ENCODE measurements at places on chromosomes 6 and 20.
A peak's percentile ranks its signal among the peaks of the same experiment; 100 is the strongest.

DNA sequence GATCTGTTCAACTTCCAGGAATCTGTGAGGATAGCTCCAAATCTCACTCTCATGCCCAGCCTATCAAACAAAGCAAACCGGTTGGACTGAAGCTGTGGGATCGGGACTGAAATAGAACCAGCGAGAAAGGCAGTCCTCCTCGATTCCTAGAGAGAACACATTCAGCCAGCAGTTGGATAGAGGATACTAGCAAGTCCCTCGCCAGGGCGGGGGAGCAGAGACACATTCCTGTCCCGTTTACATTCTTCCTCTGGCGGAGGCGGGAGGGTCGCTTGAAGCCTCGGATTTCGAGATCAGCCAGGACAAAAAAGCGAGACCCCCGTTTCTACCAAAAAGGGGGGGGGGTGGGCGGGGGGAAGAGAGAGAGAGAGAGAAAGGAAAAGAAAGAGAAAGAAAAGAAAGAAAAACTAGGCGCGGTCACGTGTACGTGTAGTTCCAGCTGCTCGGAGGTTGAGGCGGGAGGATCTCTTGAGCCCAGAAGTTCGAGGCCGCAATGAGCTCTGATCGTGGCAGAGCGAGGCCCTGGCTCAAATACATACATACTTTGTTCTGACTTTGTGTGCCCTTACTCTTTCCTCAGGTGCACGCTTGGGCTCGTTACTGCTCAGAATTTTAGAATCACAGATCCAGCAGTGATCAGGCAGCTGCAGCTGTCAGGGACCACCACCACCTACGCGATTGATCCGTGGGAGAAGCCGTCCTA, 19.5 kb downstream of the ZNF311 start:
- peak; percentile 97 for DNase-seq

GRCh38 chr6:158835616-158836221, 16.6 kb upstream of the EZR start:
- peak; percentile 30 for DNase-seq

GRCh38 chr6:26223228-26223627, 136.0 kb downstream of the HFE start:
- no peak for DNase-seq

GRCh38 chr6:12049165-12049564, 37.1 kb downstream of the HIVEP1 start:
- DNase-seq = no peak

GRCh38 chr6:128079021-128079420, 178.2 kb upstream of the THEMIS start:
- DNase-seq = no peak

DNA sequence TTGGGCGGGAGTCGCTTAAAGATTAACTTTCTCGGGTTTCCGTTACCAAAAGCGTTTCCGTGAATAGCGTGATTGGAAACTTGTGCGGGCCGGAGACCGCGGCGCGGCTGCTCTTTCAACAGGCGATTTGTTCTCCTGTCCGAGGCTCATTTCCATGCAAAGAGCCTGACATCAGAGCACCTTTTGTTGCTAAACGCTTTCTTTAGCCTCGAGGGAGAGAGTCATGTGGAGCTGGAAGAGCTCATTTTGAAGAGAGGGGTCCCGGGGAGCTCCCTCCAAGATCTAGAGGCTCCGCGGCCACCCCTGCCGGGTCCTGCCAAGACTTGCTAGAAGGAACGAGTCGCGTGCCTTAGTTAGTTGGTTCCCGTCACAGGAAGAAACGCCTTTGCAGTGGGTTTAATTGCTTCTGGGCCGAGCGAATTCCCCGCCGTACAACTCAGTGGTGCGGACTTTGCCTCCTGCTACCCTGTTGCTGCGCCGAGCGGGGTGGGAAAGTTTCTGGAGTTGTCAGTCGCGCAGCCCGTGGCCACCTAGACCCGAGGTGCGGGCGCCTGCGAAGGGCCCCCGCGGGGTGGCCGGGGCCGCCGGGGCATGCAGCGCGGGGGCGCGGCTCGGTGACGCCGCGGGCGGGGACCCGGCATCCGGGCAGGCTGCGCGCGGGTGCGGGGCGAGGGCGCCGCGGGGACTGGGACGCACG, at the start of gene SASH1:
Gene SASH1 (plus strand): TSS at position 489 of the 697 bp plus-strand sequence. CDS start 230 bp downstream, outside the sequence.
- DNase-seq = peak; percentile 97

- no peak for DNase-seq
These were observed 721.3 kb downstream of the EYS start for GRCh38 chr6:64985726-64986125.

GRCh38 chr6:137162692-137163306, 10.6 kb downstream of the IL22RA2 start:
- DNase-seq = no peak

DNA sequence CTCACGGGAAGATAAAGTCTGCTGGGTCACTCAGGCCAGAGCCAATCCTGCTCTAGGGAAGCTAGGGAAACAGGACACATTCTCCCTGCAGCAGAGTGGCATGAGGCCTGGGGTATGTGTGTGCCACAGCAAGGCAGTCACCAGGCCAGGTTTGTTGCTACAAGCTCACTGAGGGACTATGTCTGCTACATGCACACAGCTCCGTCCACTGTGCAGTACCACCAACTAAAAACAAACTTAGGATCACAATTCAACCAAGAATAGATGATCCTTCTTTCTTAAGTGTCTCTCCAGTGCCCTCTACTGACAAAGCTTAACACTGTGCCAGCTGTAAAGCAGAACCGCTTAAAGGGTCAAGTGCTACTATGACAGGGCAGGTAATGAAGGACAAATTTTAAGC, 192.5 kb downstream of the PTPRK start:
- peak; percentile 52 for DNase-seq

DNA sequence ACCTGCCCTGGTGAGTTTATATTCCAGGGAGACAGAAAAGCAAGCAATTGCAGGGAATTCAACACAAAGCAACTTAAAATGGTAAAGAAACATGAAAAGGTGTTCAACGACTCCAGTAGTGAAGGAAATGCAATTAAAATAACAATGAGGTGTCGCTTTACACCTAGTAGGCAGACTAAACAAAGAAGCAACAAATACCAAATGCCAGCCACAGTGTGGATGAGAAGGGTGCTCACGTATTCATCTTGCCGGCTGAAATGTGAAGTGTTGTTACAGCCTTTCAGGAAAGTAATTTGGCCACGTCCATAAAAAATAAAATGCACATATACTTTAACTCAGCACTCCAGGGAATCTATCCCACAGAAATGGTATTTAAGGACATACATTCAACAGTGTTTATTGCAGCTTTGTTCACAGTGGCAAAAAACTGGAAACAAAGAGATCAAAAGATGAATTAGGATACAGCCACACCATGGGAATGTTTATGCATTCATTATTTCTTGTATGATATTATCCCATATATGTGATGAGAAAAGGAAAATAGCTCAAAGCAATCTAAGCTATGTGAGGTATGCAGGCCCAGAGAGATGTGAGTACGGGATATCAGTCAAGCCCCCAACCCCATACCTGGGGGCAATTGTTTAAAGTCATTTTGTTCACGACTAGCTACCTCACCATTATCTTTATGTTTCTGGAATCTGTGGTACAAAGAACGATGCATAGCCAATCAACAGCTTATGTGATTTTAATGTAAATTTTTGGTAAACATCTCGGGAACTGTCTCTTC, 266.0 kb upstream of the SOX4 start:
- peak; percentile 39 for DNase-seq

DNA sequence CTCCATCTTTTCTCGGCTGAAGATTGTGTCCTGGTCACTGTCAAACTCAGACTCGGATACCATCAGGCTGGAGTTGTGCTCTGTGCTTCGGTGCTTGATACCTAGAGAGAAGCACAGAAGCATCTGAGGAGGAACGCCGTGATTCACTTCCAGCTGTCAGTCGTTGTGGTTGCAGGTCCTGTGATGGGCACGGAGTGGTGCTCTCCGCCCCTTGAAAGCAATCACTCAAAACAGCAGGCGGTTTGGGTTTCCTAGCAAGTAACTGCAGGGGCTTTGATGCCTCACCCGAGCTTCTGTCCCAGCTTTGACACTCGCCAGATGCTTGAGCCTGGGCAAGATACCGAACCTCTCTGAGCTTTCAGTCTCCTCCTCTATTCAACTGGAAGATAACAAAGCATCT, 52.5 kb downstream of the ALDH5A1 start:
- DNase-seq = peak; percentile 67

- DNase-seq = no peak
These were observed 308.9 kb upstream of the THEMIS start for GRCh38 chr6:128209771-128210170.

DNA sequence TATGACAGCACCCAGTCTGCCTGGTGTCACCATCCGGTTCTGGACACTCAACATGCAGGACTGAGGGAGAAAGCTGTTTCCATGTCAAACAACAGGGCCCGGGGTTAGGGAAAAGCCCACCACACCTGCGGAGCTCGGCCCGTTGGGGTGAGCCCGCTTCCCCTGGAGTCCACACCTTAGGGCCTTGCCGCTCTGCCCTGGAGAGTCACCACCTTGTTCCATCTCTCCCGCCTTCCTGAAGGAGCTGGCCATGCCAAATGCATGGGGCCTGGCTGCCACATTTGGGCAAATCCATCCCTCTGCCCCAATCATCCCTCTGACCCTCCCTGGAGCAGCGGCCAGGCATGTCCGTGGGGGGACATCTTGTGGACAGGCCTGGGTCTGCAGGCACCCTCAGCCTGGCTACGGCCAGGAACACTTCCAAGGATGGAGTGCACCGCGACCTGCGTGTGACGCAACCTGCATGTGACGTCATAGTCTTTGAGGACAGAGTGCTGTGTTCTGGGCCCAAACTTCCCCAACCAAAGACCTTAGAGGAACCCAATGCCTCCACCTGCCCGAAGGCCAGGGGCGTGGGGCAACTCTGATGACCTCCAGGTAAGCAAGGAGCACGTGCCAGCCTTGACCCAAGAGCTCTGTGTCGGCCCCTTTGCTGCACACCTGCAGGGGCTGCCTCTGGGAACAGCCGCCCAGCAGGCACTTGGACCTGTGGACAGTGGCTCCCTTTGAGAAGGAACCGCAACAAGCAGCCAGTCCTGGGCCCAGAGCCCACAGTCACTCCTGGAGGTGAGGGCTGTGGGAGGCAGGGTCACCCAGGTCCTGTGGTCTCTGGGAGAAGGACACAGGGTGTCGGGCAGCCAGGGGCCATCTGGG, 1.7 kb downstream of the CABLES2 start:
- DNase-seq = peak; percentile 83

DNA sequence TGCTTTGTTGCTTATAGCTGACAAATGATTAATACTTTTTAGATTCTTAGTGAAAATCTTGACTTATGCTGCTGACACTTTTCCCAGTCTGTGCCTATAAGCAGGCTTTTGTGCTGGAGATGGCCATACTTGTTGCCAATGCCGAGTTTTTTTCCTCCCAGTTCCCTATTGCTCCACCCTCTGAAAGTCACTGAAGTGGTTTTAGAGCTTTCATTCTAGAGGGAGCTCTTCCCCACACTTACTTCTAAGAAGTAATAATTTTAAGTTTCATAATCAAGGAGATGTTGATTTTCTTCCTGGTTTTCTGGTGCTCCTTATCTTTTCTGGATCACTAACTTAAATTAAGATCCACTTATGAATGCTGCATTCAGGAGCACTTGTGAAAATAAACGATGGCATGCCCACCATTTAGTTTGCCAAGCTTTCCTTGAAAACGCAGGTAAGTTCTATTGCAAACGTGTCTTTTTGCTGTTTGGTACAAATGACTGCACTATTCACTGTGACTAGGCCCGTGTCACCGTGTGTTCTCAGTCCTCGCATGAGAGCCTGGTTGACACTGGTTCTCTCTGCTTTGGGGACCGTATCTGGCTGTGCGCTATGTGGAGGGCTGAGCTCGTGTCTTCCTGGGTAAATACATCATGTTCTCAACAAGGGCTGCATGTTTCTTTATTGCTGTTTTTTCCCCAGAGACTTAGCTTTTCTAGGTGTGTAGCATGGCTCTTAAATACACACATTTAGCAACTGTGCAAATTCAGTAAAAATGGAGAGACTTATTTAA, 50.2 kb downstream of the GFRA4 start:
- no peak for DNase-seq

GRCh38 chr20:37202267-37202943, 23.1 kb upstream of the MROH8 start:
- peak; percentile 53 for DNase-seq

GRCh38 chr6:97073903-97074302, 149.4 kb downstream of the KLHL32 start:
- DNase-seq = no peak

GRCh38 chr6:36499918-36500317, 47.4 kb downstream of the STK38 start:
- DNase-seq = no peak

DNA sequence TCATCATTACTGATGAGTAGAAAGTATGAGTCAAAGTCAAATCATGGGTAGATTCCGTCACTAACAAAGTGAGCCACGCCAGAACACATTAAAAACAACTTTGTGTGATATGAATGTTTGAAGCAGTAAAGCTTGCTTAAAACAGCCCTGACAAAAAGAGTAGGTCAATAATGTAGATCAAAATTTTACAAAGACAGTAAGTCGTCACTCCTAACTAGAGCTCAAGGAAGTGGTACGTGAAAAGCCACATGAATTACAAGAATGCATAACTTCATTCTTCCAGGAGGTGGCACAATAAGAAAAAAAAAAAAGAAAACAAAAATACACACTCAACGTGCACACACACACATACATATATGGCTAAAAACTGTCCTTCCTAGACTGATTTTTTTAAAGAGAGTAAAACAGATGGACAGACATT, 69.9 kb downstream of the HACE1 start:
- DNase-seq = no peak

DNA sequence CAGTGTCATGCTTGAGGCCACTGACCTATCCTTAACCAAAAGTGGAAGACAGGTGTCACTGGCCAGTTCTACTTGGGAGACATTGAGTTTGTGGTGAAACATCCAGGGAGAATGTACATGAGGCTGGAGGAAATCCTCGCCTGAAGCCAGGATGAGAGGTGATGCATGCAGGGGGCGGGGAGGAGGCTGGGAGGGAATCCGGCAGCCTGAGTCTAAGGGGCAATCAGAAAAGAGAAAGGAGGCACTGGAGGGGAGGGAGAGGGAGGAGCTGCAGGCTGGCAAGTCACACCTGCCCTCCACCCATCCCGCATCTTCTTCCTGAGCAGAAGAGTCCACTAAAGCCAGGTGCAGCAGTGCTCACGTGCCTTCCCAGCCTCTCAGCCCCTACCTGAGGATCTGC, 14.9 kb upstream of the DDO start:
- DNase-seq = no peak

DNA sequence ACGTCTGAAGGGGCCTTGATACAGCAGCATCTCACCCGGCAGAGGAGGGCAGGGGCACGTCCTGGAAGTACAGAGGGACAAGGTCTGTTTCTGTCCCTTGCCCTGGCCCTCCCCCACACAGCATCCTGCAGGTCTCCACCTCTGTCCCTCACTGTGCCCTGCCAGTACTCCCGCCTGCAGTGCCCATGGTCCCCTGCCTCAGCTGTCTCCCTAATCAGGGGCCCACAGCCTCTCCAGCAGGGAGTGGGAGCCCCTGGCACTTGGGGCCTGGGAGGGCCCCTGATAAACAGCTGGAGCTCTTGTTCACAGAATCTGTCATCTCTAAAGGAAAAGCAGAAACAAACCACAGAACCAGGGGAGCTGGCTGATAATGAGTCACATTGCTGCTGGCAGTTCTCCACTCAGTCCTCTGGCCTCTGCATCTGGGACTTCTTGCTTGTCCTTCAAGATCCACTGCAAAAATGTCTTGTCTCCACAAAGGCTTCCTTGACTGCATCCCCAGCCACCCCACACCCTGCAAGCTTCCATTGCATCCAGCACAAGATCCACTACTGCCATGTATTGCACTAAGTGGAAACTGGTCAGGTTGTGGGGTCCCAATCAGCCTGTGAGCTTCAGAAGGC, 33.2 kb upstream of the TAF8 start:
- no peak for DNase-seq

- no peak for DNase-seq
These were observed 4.2 kb upstream of the TSBP1 start for GRCh38 chr6:32375739-32376529.

- no peak for DNase-seq
These were observed 24.1 kb downstream of the STK4 start for GRCh38 chr20:44990425-44990824.

All from neural progenitor cell (in vitro differentiated cells).